Head of caudate nucleus (tissue), 42 donors: ENCODE measurements at places on chromosomes 5 and 9.

DNA sequence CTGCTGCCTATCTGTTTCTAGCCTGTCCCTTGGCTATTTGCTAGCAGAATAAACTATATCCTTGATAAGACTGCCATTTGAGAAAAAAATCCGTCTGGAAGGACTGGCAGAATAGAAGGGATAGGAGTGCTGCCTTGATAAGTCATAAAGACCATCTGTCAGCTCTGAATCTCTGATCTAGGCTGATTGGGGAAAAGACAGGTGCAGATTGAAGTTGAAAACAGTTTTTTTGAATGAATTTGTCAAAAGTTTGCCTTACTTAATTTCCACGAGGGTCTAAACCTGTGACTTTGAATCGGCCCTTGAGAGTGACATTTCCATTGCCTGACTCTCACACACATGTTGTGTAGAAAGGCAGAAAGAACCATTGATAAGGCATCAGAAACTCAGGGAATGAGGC lies 218.6 kb downstream of the MAN2A1 start:
- DNase-seq = no peak

- no peak for DNase-seq
Observed at GRCh38 chr5:174236070-174236469, 190.6 kb downstream of the NSG2 start.

GRCh38 chr5:131659841-131660240 lies 24.8 kb upstream of the RAPGEF6 start:
- no peak for DNase-seq

DNA sequence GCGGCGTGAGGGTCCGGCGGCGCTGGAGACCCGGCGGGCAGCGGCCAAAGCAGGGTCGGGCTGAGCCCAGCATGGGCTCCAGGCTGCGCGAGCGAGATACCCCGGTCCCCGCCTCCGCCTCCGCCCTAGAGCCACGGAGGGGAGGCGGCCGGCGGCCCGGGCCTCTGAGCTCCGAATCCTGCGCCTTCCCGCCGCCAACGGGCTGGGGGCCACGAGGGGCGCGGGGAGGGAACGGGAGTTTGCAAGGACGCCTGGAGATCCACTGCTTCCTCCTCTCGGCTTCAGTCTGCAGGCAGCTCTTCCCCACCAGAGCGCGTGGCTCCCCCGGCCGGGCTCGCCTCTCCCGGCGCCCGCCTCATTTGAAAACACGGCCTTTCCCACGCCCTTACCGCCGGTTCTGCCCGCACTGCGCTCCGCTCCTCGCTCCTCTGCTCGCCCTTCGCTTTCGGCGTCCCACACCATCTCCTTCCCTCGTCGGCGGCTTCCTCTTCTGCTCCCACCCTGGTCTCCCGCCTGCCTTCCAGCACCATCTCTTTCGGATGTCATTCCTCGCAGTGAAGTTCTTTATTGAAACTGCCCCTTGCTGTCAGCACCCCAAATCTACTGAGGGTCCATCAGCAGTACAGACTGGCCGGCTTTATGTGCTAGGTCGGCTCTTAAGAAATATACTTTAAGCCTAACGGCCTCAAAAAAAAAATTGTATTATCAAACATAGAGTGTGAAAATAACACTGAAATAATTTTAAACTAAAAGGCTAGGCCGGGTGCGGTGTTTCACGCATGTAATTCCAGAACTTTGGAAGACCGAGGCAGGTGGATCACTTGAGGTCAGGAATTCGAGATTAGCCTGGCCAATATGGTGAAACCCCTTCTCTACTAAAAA lies 105.0 kb upstream of the FAM120A start:
- peak; percentile 38 for DNase-seq

GRCh38 chr5:66142417-66142816 lies 1.7 kb upstream of the SREK1 start:
- no peak for DNase-seq

DNA sequence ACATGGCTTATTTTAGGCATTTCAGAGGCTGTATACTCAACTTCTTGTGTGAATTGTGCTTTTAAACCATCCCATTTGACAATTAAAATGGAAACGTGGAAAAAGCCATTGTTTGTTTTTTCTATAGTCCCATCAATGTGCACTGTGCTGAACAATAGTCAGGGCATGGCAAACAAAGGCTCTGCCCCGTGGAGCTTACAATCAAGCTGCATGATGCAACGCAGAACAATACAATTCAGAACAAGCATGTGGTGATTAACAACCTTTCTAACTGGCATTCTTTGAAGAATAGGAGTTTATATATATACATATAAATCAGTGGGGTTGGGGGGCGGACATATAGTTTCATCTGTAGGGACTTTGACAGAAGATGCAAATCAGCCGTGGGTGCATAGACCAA lies 2125.4 kb upstream of the WWC1 start:
- no peak for DNase-seq

DNA sequence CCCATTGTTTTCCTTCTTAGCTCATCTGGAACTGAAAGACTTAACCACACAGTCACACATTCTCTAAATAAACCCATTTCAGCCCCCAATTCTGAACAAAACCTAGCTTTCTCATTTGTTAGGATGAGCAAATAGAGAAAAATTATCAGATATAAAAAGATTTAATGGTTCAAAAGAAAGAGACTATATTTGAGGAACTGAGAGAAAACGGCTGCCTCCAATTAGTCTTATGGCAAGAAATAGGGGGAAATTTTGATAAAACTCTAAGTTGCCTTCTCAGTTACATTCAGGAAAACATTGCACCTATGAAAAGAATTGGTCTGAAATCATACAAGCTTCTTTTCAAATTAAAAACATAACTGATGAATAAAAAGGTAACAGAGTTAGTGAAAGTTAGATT lies 63.7 kb upstream of the ALDH1B1 start:
- DNase-seq = no peak

DNA sequence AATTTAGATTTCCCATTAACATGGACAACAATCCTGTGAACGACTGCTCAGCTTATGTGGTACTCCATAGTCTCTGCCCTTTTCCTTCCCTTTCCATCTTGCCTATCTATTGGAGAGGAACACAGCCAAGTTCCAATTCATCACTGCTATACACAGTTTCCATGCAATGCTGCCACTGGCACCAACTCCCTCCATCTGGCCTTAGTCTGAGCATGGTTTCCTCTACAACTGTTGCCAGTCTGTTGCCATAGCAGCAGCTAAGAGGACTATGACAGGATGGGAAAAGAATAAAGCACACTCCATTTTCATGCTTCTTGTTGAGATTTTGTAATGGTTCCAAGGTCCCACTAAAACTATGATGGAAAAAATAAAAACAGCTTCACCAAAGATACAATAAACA lies 189.0 kb downstream of the HCN1 start:
- DNase-seq = peak; percentile 22

DNA sequence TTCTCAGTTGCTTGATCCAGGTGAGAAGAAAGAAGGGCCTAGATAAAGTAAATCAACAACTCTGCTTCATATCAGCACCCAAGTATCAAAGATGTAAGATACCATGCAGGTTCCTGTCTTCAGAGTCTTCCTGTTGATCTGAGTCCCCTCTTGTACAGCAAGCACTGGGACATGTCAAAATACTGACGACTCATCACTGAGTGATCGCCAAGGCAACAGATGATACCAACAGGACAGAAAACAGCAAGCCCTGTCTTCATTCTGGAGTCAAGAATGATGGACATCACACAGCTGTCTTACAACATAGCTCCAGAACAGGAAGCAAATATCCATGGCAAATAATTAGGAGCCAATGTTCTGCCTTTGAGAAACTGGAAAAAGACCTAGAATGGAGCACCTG lies 83.7 kb downstream of the TARS1 start:
- no peak for DNase-seq

DNA sequence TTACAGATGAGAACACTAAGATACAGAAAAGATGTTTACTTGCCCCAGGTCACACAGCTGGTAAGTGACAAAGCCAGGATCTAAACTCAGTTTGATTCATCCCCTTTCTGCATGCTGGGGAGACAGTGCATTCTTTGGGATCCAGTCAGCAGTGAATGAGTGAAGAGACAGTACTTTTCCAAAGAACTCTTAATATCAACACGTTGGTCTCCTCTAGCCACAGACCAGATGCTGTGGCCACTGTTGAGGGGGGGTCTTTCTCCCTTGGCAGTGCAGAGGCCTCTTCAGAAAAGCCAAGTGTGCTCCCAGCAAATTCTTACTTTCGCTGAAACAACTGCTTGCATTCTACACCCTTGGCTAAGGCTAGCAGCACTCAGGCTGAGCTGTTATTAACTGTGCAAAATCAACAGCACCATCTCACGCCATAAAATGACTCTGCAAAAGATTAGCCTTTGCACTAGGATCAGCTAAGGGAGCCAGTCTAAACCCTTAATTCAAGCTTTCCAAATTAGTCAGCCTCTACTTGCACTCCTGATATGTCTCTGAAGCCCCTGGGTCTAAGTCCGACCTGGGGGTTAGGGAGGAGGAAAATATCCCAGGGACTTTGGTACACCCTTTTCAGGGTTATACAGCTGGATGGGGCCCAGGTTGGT lies 4.8 kb upstream of the TMEM171 start:
- no peak for DNase-seq

- DNase-seq = no peak
Observed at GRCh38 chr5:42828671-42829070, 17.0 kb upstream of the SELENOP start.

DNA sequence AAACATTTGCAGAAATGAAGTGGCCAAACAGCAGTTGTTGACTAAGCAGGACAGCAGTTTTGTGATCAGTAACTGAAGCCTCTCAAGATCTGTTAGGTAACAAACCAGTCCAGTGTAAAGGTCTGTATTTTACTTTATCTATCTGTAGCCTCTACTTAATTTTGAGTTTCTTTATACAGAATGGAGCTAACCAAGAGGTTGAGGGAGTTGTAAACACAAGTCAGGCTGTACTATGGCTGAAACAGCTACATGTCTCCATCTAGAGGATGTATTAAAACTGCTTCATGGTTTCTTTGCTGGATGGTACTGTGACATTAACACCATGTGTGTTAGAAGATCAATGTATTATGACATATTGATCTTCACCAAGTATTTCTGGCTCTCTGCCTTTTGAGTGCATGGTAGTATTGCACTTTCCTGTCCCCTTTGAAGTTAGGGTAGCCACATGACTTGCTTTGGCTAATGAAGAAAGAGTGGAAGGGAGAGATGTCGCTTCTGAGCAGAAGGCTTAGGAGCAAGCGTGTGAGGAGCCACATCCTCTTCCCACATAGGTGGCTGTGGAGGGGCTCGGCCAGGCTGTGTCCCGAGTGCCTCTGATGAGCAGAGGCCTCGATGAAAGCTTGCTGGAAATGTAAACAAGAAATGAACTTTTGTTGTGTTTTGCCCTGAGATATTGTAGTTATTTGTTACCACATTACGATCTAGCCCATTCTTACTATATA lies 105.6 kb upstream of the PCA3 start:
- no peak for DNase-seq

DNA sequence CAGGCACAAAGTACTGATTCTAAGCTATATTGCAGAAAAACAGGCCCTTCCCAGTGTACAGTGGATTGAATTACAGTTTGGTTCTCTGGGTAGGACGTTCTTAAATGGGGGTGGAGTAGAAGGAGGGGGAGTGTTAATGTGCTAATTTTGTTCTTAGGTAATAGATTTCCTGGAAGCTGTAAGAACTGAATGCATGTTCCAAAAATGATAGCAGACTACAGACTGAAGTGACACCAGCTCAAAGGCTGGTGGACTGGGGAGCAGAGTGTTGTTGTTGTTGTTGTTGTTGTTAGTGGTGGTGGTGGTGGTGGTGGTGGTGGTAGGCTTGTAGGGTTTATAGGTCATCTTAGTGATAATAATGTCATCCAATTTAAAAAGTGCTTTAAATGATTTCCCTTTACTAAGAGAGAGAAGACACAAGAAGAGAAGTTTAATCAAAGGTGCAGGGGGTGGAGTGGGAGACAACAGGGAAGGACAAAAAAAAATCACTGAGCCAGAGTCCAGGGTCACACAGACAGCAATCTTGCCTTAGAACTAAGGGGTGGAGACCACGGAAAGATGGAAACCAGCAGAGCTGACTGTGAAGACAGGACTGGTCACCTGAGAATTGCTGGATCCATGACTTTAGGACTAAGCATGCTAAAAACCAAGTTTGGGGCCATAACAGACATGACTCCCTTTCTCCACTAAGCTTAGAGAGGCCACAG lies 27.0 kb downstream of the TTLL11 start:
- no peak for DNase-seq

GRCh38 chr5:135660826-135661575 lies 82.2 kb upstream of the CXCL14 start:
- DNase-seq = no peak

DNA sequence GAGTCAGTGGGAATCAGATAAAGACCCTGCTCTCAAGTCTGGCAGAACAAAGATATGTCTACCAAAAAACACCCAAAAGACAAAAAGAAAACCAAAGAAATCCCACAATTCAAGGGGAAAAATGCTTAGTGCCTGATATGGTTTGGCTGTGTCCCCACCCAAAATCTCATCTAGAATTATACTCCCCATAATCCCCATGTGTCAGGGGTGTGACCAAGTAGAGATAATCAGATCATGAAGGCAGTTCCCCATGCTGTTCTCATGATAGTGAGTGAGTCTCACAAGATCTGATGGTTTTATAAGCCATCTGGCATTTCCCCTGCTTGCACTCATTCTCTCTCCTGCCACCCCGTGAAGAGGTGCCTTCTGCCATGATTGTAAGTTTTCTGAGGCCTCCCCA lies 13.4 kb downstream of the FBXO10 start:
- no peak for DNase-seq

GRCh38 chr5:1770443-1770802 lies 29.2 kb downstream of the MRPL36 start:
- DNase-seq = no peak

DNA sequence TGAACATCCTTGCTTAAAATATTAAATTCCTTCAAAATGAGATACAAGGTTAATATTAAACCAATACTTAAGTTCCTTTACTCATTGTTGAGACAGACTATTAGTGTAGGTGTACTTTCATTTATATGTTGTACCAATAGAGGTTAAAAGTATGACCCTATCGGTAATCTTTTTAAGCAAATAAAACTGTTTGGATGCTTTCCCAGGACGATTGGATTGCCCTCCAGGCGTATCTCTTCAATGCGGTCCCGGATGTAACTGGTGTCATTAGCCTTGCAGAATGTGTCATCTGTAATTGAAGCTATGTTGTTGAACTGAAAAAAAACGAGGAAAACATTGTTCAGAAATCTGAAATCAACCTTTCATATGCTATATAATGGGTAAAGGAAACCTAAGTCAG lies 18.9 kb downstream of the OGN start:
- no peak for DNase-seq
